AG08396 (cell line): ENCODE measurements at places on chromosomes 6 and 20.

GRCh38 chr20:3804254-3804751 is 8.2 kb downstream of the CDC25B start:
- no peak for DNase-seq

DNA sequence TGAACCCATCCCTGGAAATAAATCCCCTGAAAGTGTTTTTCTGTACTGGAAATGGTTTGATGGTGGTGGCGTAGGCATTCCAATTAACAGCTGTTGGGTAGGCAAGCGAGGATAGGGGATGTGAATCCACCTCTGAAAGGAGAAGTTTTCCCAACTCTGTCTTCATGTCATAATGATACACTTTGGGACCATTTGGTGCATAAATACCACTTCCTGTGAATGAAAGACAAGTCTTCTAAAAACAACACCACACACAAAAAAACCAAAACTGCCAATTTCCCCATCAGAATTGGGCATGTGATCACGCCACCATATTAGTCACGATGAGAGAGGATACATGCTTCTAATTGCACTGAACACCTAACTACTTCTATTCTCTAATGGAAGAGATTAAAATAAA is 6.4 kb downstream of the VNN2 start:
- no peak for DNase-seq

- DNase-seq: no peak
Measured at GRCh38 chr6:118377711-118378414, 170.2 kb upstream of the PLN start.

DNA sequence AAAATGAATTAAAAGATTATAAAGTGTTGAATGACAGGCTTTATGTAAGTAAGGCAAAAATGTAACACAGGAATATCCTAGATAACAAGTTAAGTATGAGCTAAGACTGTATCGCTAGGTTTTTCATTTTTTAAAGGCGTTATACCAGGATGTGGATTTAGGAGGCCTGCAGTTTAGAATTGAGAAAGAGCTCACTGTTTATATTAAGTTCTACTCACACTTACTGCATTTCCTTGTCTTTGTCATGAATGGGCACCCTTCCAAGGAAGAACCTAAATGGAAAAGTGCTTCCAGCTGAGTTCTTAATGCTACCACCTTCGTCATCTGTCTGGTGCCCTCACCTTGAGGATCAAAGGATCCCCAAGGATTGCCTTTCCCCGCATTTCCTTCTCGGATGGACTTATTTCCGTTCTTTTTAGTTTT is 148.7 kb downstream of the SOX4 start:
- DNase-seq: peak; percentile 35

GRCh38 chr6:31074401-31074800 is 38.0 kb downstream of the C6orf15 start:
- no peak for DNase-seq
